SK-N-SH (cell line): ENCODE measurements at places on chromosomes 6 and 20. TPM values are rescaled to one million over a fixed set of nuclear protein-coding genes. Genes with fewer than 3 reads are reported as not detected.
A peak's percentile ranks its signal among the peaks of the same experiment; 100 is the strongest.

DNA sequence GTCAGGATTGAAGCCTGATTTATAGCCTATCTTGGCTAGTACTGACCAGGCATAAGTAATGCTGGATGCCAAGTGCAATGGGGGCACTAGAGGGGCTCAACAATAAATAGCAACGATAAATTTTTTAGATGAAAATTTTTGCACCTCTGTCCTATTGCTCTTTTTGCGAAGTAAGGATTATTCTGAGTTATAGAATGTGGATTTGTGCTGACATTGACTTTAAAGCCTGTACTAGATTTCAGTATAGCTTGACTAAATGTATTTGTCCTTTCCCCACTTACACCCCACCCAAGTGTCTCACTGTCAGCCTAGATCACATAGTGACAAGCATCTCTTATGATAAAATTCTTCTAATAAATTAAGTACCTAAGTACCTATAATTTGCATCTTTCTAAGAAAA lies 757.0 kb downstream of the GRIK2 start:
- H3K27me3 ChIP-seq: no peaks in the 10 kb centered on the region
- no peak overlapping the region for H3K27ac ChIP-seq
- H3K36me3 ChIP-seq: no peaks in the 10 kb centered on the region
- DNase-seq: no peak

Gene FAM83C
- polyA plus RNA-seq: not detected in 2 replicates

- H3K4me3 ChIP-seq: peak overlapping the region; percentile 10; the same call in 1 of the 2 replicates
- peak; percentile 45 for DNase-seq
- H3K27me3 ChIP-seq: no peaks in the 10 kb centered on the region
Observed at GRCh38 chr6:17012421-17013225, 89.2 kb upstream of the STMND1 start.

- H3K27ac ChIP-seq: no peak overlapping the region
- 0 out of 2 replicates have a peak, but pooled peaks cover 4% of the 10 kb centered on the region for H3K4me1 ChIP-seq
- DNase-seq: no peak
- H3K4me3 ChIP-seq: no peak overlapping the region
- no peaks in the 10 kb centered on the region for H3K27me3 ChIP-seq
- no peaks in the 10 kb centered on the region for H3K36me3 ChIP-seq
Observed at GRCh38 chr20:10133532-10133931, 85.1 kb upstream of the SNAP25 start.

- no peaks in the 10 kb centered on the region for H3K27me3 ChIP-seq
- no peak for DNase-seq
- no peaks in the 10 kb centered on the region for H3K36me3 ChIP-seq
- no peak overlapping the region for H3K4me3 ChIP-seq
Observed at GRCh38 chr20:2149507-2149906, 47.9 kb downstream of the STK35 start.

Gene CCN6
- not detected in 2 replicates for polyA plus RNA-seq

Gene STX11
- polyA plus RNA-seq: 0.15 and 0.41 TPM in 2 replicates

DNA sequence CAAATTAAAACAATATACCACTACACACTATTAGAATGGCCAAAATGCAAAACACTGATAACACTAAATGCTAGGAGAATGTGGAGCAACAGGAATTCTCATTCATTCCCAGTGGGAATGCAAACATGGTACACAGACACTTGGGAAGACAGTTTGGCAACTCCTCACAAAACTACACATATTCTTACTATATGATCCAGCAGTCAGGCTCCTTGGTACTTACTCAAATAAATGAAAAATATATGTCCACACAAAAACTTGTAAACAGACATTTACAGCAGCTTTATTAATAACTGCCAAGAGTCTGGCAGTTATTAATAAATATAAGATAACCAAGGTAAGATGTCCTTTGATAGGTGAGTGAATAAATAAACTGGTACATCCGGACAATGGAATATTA lies 44.9 kb downstream of the ABHD12 start:
- peaks cover 3% of the 10 kb centered on the region for H3K36me3 ChIP-seq
- H3K27ac ChIP-seq: no peak overlapping the region
- H3K4me1 ChIP-seq: no peaks in the 10 kb centered on the region
- no peak for DNase-seq
- H3K27me3 ChIP-seq: no peaks in the 10 kb centered on the region

- DNase-seq: no peak
- H3K36me3 ChIP-seq: no peaks in the 10 kb centered on the region
Observed at GRCh38 chr6:71072508-71072907, 115.6 kb upstream of the B3GAT2 start.

- H3K4me1 ChIP-seq: peaks cover 3% of the 10 kb centered on the region; the same call in 1 of the 2 replicates
- no peak overlapping the region for H3K4me3 ChIP-seq
- no peak for DNase-seq
- no peaks in the 10 kb centered on the region for H3K27me3 ChIP-seq
Observed at GRCh38 chr6:126264265-126264664, 75.7 kb upstream of the CENPW start.

Gene RBPJL
- polyA plus RNA-seq: not detected in 2 replicates

DNA sequence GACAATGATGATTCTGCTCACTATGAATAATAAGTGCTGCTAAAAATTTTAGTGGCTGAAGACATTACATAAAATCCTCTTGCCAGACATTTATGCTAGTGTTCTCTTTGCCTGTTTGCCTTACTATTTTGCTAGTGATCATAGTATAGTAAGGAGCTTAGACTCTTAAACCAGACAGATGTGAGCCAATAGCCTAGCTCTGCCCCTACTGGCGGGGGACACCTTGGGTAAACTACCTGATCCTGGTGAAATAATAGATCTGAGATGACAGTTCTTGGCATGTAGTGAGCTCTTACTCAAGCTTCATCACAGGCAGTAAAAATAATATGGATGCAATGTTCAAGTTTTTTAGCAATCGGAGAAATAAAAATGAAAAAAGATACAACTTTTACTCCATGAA lies 18.8 kb downstream of the ENPP3 start:
- H3K4me3 ChIP-seq: no peak overlapping the region
- no peaks in the 10 kb centered on the region for H3K36me3 ChIP-seq
- H3K27me3 ChIP-seq: peaks cover 5% of the 10 kb centered on the region; the same call in 1 of the 2 replicates
- no peak overlapping the region for H3K27ac ChIP-seq
- H3K4me1 ChIP-seq: no peaks in the 10 kb centered on the region

- H3K36me3 ChIP-seq: no peaks in the 10 kb centered on the region
- no peak for DNase-seq
- no peaks in the 10 kb centered on the region for H3K27me3 ChIP-seq
- no peak overlapping the region for H3K4me3 ChIP-seq
- H3K27ac ChIP-seq: no peak overlapping the region
- peaks cover 3% of the 10 kb centered on the region; the same call in 1 of the 2 replicates for H3K4me1 ChIP-seq
Observed at GRCh38 chr6:3793545-3793944, 42.0 kb upstream of the PXDC1 start.

Gene SOX4
- 5.5 and 5.8 TPM in 2 replicates for polyA plus RNA-seq

GRCh38 chr20:63068711-63069367 lies 62.1 kb upstream of the BHLHE23 start:
- H3K4me3 ChIP-seq: no peak overlapping the region
- no peak for DNase-seq
- no peaks in the 10 kb centered on the region for H3K36me3 ChIP-seq
- H3K27me3 ChIP-seq: peaks cover 17% of the 10 kb centered on the region; the same call in 1 of the 2 replicates
- H3K27ac ChIP-seq: no peak overlapping the region

Gene ADAM33
- polyA plus RNA-seq: 4.8 and 5.0 TPM in 2 replicates

- no peaks in the 10 kb centered on the region for H3K4me1 ChIP-seq
- no peak for DNase-seq
- H3K27me3 ChIP-seq: no peaks in the 10 kb centered on the region
- no peaks in the 10 kb centered on the region for H3K36me3 ChIP-seq
- no peak overlapping the region for H3K4me3 ChIP-seq
- no peak overlapping the region for H3K27ac ChIP-seq
Observed at GRCh38 chr6:13156381-13156780, 172.0 kb downstream of the TBC1D7 start.

DNA sequence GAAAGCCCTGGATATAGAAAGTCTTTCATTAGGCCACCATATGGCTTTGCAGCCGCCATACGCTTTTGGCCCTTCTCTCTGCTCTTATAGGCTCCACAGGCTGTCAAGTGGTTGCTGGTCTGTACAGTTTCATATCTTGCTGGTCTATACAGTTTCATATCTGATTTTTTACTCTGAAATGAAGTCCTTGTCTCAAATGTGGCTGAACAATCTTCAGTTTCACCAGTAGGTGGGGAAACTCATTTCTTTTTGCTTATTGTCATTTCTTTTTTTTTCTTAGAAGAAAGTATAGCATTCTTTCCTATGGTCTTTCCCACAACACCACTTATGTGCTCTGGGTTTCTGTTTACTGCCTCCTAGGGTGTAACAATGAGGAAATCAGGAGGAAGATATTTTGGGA lies 771.4 kb upstream of the MMS22L start:
- no peak for DNase-seq
- H3K4me1 ChIP-seq: no peaks in the 10 kb centered on the region; the same call in 1 of the 2 replicates

DNA sequence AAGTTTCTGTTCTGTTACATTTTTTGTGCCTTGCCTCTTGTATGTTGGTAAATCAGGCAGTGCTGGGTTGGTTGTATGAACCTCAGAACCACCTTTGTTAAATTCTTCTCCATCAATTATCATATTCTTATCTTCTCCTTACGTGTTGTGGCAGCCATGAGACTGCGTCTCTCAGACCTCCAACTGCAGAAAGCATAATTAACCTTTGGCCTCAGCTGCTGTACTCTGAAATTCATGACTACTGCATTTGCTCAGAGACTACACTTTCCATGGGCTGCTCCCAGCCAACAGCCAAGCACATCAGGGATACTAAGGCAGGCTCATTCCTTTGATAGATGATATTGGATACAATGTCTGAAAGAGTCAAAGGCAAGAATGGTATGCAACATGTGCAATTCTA lies 15.1 kb upstream of the SNX3 start:
- no peaks in the 10 kb centered on the region for H3K4me1 ChIP-seq
- H3K4me3 ChIP-seq: no peak overlapping the region
- H3K27ac ChIP-seq: no peak overlapping the region
- H3K27me3 ChIP-seq: no peaks in the 10 kb centered on the region
- H3K36me3 ChIP-seq: no peaks in the 10 kb centered on the region

- H3K4me3 ChIP-seq: no peak overlapping the region
- DNase-seq: no peak
- H3K27ac ChIP-seq: no peak overlapping the region
- no peaks in the 10 kb centered on the region for H3K27me3 ChIP-seq
- peaks cover 25% of the 10 kb centered on the region for H3K36me3 ChIP-seq
Observed at GRCh38 chr20:25490656-25491445, 83.4 kb downstream of the GINS1 start.

GRCh38 chr20:24739746-24740145 lies 209.3 kb upstream of the CST7 start:
- no peaks in the 10 kb centered on the region for H3K36me3 ChIP-seq
- H3K27me3 ChIP-seq: no peaks in the 10 kb centered on the region
- no peak overlapping the region for H3K4me3 ChIP-seq
- no peak for DNase-seq

GRCh38 chr6:5566718-5567117 lies 305.4 kb downstream of the FARS2 start:
- no peaks in the 10 kb centered on the region for H3K27me3 ChIP-seq
- H3K27ac ChIP-seq: no peak overlapping the region
- no peaks in the 10 kb centered on the region for H3K36me3 ChIP-seq
- DNase-seq: no peak
- H3K4me3 ChIP-seq: no peak overlapping the region

DNA sequence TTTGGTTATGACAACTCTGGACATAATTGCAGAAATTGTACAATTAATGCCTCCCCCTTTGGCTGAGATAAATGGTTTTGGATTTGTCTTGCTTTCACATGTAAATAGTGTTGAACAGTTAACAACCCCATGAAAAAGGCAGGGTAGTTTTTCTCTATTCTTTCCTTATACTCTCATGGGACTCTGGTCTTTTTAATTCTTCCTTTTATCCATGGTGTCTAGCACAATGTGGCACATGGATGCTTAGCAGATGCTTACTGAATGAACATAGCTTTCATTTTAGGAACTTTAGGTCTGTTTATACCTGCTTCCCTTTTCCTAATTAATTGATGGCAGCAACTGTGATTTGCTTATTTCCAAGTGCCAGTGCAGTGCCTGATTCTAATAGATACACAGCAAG lies 75.6 kb downstream of the NCOA3 start:
- H3K27ac ChIP-seq: peak overlapping the region; percentile 44; the same call in 1 of the 2 replicates
- DNase-seq: no peak
- H3K36me3 ChIP-seq: no peaks in the 10 kb centered on the region
- H3K4me3 ChIP-seq: no peak overlapping the region

GRCh38 chr20:46970937-46971630 lies 76.4 kb downstream of the EYA2 start:
- H3K4me3 ChIP-seq: no peak overlapping the region
- peaks cover 9% of the 10 kb centered on the region; the same call in 1 of the 2 replicates for H3K27me3 ChIP-seq
- DNase-seq: peak; percentile 76
- H3K27ac ChIP-seq: no peak overlapping the region

Gene RAET1L
- not detected in 2 replicates for polyA plus RNA-seq

GRCh38 chr6:27133281-27134227 lies 113.9 kb upstream of the PRSS16 start:
- peaks cover 10% of the 10 kb centered on the region for H3K36me3 ChIP-seq
- H3K27ac ChIP-seq: peak overlapping the region; percentile 96
- no peaks in the 10 kb centered on the region for H3K27me3 ChIP-seq
- H3K4me1 ChIP-seq: peaks cover 5% of the 10 kb centered on the region
